ENCODE measurements at places on chromosomes 13 and 19. TPM values are rescaled to one million over a fixed set of nuclear protein-coding genes. Genes with fewer than 3 reads are reported as not detected.

The SGCG gene
- total RNA-seq = 0.74 TPM

The CEACAM20 gene
- not detected for total RNA-seq

The KLK8 gene
- not detected for total RNA-seq

The F10 gene
- total RNA-seq = 0.74 TPM

The KLK4 gene
- total RNA-seq = not detected

Measured in temporal lobe (tissue), 4 donors.